CD4-positive, alpha-beta T cell treated with Interleukin-2 at 100 ng/mL for 4 hours (primary cell): ENCODE measurements at places on chromosomes 3 and 15.

- no peak for DNase-seq
Observed at GRCh38 chr3:186022931-186023330, 85.1 kb upstream of the TRA2B start.

DNA sequence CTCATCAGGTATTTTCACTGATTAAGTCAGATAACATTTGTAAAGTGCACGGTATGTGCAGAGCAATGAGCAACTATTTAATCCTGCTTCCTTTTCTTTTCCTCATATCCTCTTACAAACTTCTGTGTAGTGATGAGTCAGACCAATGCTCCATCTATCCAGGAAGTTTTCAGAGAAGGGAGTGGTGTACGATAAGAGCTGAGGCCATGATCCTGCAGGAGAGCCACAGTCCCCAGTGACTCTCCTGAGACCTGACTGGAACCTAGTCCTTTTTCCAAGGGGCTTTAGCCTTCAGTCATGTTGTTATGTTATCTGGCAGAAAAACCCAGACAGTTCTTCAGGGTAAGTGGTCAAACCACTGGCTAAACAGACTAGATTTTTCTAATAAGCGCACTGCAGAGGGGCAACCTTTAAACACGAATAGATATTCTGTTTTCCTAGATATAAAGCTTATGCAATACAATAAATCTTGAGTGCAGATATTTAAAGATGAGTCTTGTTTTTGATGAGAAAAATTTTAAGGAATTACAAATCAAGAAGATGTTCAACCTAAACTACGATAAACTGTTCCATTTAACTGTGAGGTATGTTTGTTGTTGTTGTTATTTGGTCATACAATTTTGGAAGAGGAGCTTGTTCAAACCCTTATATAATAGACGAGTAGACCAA is 110.5 kb upstream of the RAP2B start:
- DNase-seq, result no peak

GRCh38 chr3:55634345-55634744 is 147.2 kb upstream of the WNT5A start:
- no peak for DNase-seq

GRCh38 chr3:82875401-82875800 is 1114.0 kb upstream of the GBE1 start:
- DNase-seq, result no peak

DNA sequence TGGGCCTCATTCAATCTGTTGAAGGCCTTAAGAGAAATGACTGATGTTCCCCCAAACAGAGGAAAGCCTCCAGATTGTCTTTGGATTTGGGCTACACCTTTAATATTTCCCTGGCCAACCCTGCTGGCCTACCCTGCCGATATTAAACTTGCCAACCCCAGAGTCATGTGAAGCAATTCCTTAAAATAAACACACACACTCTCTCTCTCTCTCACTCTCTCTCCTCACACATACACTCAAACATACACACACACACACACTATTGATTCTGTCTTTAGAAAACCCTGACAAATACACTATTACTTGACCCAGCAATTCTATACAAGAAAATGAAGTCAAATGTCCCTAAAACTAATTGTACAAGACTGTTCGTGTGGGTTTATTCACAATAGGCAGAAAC is 109.9 kb upstream of the ST8SIA2 start:
- DNase-seq, result no peak

- DNase-seq, result no peak
Observed at GRCh38 chr3:112448939-112449338, 50.3 kb downstream of the BTLA start.

- DNase-seq, result no peak
Observed at GRCh38 chr15:83762367-83762766, 108.4 kb downstream of the ADAMTSL3 start.

- DNase-seq, result no peak
Observed at GRCh38 chr3:11074011-11074410, 80.3 kb upstream of the HRH1 start.

- DNase-seq, result peak; percentile 38
Observed at GRCh38 chr15:76235186-76235826, 76.0 kb downstream of the ETFA start.

- DNase-seq, result no peak
Observed at GRCh38 chr15:39792844-39793335, 10.2 kb upstream of the FSIP1 start.

DNA sequence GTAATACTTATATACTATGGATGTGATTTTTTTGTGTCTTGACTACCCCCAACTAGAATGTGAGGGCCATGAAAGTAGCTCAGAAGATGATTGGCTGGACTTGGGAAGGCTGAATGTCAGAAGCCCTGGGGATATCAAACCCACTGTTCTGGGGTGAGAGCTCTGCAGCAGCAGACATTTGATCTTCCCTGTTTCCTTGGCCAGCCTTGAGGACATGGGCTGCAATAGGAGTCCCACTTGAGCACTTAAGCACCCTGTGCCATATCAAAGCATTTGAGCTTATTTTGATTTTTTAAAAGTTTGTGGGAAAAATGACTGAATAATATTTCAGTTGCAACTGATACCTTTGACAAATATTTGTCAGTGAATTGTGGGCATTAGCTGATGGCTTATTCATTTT is 21.7 kb downstream of the GTF2E1 start:
- DNase-seq, result no peak

GRCh38 chr3:54139630-54140029 is 17.3 kb downstream of the CACNA2D3 start:
- DNase-seq, result no peak

DNA sequence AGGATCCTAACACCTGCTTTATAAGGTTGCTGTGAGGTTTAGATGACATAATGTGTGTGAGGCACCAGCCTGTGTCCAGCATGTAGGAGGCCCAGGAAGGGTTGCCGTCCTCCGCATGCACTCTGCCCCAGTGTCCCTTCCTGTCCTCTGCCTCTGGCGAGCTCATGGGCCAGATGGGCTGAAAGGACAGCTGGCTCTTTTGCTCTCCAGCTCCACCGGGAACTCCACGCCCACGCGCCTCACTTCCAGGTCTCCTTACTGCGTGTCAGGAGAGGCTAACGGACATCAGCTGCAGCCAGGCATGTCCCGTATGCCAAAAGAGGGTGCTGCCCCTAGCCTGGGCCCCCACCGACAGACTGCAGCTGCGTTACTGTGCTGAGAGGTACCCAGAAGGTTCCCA is 12.2 kb downstream of the MUC20 start:
- DNase-seq, result no peak

- peak; percentile 40 for DNase-seq
Observed at GRCh38 chr3:141413801-141414689, 45.7 kb downstream of the ZBTB38 start.

- DNase-seq, result peak; percentile 11
Observed at GRCh38 chr3:141493184-141493583, 6.4 kb downstream of the RASA2 start.

DNA sequence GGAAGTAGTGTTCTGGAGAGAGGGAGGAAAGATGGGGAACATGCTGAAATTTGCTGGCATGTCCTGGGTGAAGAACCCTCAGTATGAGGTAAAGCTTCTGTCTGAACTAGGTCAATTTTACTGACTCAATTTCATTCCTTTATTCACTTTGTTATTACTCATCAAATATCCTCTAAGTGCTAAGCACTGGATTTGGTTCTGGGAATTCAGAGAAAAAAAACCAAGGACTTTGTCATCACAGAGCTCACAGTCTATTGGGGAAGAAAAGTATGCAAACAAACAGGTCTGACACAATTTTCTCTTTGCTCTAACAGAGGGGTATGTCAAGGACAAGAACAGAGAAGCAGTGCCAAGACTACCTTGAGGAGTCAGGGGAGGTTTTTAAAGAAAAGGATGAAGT is 68.0 kb downstream of the TFG start:
- no peak for DNase-seq

DNA sequence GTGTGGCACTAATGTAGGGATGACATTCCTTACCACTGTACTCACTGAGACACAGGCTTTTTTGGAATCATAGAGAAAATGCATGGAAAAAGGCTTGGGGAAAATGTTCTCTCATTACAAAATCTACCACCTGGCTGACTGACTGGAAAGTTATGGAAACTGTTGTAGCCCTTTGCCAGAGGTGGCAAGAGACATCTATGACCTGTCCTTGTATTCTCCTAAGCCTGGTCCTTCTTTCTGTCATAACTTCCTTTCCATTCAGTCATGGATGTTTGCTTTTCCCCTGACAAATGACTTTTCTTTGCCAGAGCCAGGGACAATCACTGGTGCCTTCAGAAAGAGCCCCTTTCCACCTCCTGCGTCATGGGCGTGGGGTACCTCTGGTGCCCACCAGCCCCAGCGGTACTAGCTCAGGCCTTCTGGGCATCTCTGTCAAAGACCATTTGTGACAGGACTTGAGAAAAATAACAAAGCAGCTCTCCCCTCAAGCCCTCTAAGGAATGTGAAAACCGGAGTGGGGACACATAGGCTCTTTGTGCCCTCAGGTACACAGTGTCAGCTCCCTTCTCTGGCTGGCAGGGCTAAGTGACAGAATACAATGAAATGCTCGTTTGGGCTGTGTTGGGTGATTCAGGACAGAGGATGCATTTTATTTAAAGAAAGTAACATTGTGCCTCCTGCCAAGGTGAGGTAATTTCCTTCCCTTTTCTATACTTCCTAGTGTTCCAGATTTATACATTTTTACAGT is 381.1 kb upstream of the RASGRP1 start:
- no peak for DNase-seq

DNA sequence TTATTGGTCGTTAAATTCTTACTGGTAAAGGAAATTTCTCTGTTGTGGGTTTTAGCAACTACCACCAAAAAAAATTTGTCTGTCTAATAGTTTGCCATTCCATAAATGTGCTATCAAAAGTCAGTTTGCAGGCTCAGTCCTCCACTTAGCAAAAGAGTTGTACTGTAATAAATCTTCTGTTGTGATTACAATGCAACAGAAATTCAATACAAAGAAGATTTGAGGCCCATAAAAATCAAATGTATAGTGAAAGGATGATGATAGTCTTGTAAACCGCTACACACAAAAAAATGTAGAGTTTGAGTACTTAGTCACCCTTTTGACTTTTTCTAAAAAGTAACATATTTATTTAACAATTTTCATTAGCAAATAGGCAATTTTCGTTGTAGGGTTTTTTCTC is 251.7 kb downstream of the VGLL3 start:
- no peak for DNase-seq

- DNase-seq, result no peak
Observed at GRCh38 chr15:85709250-85709649, 85.5 kb downstream of the KLHL25 start.

- no peak for DNase-seq
Observed at GRCh38 chr3:66476852-66477381, 23.9 kb downstream of the LRIG1 start.

DNA sequence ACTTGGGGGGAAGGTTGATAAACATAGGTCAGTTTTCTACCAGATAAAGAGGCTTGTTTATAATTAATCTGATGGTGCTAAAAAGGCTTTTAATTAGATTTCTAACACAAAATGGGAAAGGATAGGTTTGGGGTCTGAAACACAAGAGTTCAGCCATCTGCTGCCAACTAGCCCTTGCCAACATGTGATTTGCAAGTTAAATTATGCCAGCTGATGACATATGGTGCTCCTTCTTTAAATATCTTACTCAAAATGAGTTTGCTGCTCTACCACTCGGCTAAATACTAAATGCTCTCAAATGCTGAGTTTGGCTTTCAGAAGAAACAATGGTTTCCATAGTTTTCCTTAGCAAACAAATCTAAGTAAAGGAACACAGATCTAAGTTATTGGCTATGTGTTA is 557.8 kb upstream of the CCDC54 start:
- no peak for DNase-seq

DNA sequence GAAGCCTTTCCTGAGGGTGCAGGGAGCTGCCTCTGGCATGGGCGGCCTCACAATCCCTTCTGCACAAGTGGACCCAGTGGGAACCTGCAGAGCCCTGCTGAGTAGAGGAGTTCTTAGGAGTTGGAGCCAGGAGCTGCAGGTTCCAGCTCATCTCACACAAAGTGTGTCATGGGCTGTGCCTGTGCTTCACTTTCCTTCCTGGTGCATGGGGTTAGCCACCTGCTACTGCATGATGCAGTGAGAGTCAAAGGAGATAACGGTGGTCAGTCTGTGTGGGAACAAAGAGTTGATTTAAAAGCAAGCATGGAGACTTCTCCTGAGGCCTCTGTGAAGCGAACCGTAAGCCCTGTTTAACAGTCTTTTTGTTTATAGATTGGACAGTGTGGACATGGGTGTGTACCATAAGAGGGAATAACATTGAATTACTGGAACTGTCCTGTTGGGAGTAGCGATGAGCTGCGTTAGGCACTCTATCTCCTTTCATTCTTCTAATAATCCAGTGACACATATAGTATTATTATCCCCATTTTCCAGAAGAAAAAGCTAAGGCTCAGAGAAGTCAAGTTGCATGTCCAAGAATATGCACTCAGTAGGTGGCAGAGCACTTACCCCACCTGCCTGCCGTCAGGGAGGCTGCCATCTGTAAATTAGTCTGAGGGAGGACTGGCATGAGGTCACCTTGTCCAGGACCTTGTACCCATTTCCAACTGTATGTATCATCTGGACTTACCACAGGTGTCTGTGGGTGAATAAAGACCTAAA is 68.7 kb upstream of the PRR23C start:
- DNase-seq, result no peak

DNA sequence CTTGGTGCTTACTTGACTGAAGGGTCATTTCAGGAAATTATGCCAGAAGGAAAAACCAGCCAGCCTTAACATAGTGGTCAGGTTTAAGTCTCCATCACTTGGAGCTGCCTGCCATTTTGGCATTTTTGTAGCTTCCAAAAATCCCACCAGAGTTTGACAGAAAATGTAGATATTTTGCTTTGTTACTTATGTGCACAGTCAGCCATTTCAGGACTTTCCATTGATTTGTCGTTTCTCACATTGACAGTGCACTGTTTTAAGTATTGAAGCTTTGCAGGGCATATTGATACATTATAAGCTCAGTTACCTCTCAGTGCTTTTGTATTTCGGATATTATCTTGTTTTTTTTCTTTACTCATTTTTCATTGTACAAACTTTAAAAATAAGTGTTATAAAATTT is 89.0 kb upstream of the ANKRD34C start:
- no peak for DNase-seq

GRCh38 chr3:197912741-197913476 is 37.1 kb upstream of the RPL35A start:
- no peak for DNase-seq

GRCh38 chr3:38059148-38059547 is 20.1 kb downstream of the DLEC1 start:
- no peak for DNase-seq

GRCh38 chr3:23761440-23761896 is 44.3 kb upstream of the UBE2E1 start:
- no peak for DNase-seq

DNA sequence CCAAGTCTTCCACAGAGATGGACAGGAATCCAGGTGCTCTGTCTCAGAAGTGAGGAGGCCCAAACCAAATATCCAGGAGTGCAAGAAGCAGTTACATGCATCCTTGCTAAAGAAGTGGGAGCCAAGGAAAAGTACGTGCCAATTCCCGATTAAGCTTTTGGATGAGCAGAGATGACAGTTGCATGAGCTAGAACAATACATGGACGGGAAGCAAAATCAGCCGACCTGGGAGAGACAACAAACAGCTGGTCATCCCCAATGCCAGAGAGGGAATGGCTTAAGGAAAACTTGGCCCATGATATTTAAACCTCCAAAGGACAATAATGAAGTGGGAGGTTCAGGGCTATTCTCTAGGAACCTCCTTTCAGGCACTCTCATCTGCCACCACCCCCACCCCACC is 86.0 kb upstream of the ABHD17C start:
- DNase-seq, result no peak
